Mammary epithelial cell (primary cell): ENCODE measurements at places on chromosomes 5 and 9. TPM values are rescaled to one million over a fixed set of nuclear protein-coding genes. Genes with fewer than 3 reads are reported as not detected.

The FOXD4L6 gene
- total RNA-seq, result 1.0 TPM

- no peak for DNase-seq
Observed at GRCh38 chr9:20990867-20991266, 40.6 kb downstream of the HACD4 start.

- peak; percentile 43 for DNase-seq
Observed at GRCh38 chr9:116020801-116021200, 132.8 kb upstream of the PAPPA start.

DNA sequence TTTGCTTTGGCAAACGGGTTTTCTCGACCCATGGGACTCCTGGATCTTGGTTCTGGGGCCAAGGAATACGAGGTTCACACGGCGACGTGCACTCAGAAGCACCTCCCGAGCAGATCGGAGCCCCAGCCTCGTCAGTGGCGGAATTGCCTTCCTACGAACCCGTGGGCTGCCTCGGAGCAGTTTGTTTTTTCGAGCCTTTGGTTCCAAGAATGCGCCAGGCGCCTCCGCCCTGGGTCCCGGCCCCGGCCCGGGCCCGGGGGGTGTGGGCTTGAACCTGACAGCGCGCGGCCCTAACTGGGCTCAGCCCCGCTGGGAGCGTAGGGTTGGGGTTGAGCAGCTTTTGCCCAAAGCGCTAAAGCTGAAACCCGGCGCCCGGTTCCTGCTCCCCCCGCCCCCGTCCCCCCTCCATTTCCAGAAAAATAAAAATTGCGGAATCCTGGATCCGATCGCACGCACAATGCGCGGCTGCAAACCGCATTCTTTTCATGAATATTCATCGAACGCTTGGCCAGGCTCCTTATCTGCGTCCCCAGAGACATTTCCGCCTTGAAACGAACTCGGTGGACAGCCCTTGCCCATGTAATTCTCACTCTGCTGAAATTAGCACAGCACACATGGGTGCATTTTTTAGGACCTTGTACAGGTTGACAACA is 1.0 kb downstream of the BASP1 start:
- DNase-seq, result peak; percentile 35

DNA sequence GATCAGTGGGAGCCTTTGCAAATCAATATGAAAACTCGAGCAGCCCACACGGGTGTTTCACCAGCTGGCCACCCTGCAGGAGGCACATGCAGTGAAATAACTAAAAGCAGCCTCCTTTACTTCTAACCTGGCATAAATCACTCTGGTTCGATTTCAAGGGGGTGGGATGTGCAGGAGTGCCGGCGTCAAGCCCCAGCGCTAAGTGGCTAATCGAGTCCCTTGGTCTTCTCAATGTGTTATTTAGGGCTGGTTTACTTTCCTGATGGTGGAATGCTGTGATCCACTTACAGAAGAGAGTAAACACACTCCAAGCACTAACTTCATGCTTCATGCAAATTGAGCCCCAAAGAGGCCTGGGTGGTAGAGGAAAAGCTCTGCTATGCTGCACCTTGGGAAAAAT is 109.4 kb downstream of the TMEM174 start:
- no peak for DNase-seq

DNA sequence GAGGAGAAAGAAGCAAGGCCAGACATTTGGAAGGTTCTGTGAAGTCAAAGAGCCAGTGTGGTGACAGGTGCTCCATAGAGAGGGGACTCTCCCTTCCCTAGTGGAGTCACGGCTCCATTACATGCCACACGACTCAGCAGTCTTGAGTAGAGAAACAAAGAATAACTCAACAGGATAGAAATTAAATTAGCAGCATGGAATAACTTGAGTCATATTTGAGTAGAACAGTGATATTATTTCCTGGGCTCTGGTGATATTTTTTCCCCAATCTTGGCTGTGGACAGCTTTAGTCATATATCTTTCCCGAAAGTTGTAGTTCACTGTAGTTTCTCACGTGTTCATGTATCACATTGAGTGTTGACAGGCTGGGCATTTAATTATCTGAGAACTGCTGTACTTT is 149.7 kb upstream of the EFNA5 start:
- no peak for DNase-seq

GRCh38 chr5:41115281-41115680 is 44.1 kb upstream of the MROH2B start:
- DNase-seq, result peak; percentile 11

The C9 gene
- total RNA-seq, result under 0.01 TPM

GRCh38 chr9:27671636-27672035 is 98.4 kb upstream of the C9orf72 start:
- no peak for DNase-seq

- no peak for DNase-seq
Observed at GRCh38 chr5:60024104-60024503, 130.6 kb upstream of the PDE4D start.

The ARID3C gene
- total RNA-seq, result not detected in 2 replicates

The PCDHGC3 gene
- 76.3 TPM for total RNA-seq

The PLPPR1 gene
- 0.33 TPM for total RNA-seq

The CCL28 gene
- total RNA-seq, result 1.3 and 2.7 TPM in 2 replicates

The IL12B gene
- not detected for total RNA-seq

DNA sequence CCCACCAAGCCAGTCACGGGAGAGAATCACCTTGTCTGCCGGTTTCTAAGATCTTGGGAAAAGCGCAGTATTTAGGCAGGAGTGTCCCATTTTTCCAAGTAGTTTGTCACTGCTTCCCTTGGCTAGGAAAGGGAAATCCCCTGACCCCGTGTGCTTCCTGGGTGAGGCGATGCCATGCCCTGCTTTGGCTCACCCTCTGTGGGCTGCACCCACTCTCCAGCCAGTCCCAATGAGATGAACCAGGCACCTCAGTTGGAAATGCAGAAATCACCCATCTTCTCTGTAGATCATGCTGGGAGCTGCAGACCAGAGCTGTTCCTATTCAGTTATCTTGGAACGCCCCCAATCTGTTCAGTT is 116.9 kb downstream of the RAB3C start:
- no peak for DNase-seq

GRCh38 chr5:89028595-89029285 is 145.8 kb upstream of the MEF2C start:
- peak; percentile 90 for DNase-seq

- no peak for DNase-seq
Observed at GRCh38 chr5:172082180-172082579, 75.7 kb upstream of the FBXW11 start.

GRCh38 chr5:160353379-160353778 is 17.0 kb downstream of the C1QTNF2 start:
- DNase-seq, result no peak

DNA sequence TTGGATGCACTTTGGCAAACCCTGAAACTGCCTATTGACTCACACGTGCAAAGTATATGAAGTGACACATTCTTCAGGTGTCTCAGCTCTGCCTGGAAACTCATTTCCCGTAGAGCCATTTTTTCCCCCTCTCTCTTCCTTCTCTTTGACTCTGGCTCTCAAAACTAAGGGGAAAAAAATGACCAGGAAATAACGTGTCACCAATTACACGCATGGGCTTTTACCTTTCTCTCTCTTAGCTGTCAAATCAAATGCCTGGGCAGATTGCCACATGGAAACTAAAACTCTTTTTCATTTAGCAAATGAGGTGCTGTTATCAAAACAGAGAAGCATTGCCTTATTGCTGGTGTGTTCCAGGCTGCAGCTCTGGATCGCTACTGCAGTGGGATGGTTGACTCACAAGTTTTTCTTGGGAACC is 18.3 kb upstream of the IFNK start:
- DNase-seq, result peak; percentile 69

GRCh38 chr5:55706230-55706629 is 5.9 kb downstream of the SLC38A9 start:
- no peak for DNase-seq

GRCh38 chr9:124311283-124311682 is 53.5 kb downstream of the NEK6 start:
- no peak for DNase-seq

DNA sequence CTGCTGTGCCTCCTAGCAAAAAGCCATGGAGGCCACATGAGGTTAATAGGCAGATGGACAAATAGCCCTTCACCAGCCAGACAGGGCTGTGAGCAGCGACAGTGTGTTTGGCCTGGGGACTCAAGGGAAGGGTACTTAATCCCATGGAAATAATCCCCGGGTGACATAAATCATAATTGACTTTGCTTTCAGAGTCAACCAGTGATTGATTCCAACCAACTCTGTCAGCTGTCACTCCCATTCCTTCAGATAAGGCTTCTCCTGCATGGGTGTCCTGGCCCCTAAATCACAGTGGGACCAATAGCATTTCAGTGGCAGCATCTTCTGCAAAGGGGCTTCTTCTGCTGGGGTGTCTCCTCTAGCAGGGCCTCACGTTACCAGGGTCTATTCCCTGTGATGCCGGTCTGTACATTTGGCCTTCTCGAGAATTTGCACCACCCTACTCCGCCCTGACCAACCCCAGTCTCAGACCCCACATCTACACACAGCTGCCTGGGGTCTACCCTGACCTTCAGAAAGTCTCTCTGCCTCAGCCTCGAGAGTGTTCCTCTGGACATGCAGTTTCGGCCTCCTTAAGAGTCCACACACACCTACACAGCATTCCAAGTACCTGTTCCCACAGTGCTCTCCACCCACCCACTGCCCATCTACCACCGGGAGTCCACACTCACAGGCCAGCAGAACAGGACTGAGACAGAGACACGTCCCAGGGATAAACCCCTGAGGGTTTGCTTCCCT is 3.7 kb downstream of the CLTB start:
- no peak for DNase-seq

The FIBCD1 gene
- 3.0 and 3.3 TPM in 2 replicates for total RNA-seq

- DNase-seq, result peak; percentile 42
Observed at GRCh38 chr9:15909297-15909696, 356.5 kb downstream of the CCDC171 start.

DNA sequence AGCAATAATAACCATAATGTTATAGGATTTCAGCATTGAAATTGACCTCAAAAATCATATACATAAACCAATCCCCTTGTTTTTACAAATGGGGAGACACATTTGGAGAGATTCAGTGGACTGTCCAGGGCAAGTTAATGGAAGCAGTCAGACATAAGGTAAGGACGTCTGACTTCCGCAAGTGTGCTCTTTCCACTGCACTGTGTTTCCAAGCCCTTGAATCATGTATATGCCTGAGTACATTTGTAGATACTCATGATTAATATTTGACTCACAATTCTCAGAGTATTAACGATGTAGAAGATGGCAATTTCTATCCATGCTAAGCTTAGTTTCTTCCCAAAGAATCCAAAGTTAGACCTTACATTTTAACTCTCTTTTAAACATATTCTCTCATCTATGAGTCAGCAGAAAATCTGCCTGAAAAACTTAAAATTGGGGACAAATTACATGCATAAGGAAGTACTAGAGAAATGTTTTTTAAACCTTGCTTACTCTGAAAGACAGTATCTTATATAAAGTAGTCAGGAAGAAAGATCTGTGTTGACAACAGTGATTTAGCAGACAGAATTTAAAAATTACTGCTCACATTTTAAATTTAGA is 165.3 kb downstream of the NFIB start:
- no peak for DNase-seq
